ENCODE measurements at places on chromosomes 16 and 17.
A peak's percentile ranks its signal among the peaks of the same experiment; 100 is the strongest.

DNA sequence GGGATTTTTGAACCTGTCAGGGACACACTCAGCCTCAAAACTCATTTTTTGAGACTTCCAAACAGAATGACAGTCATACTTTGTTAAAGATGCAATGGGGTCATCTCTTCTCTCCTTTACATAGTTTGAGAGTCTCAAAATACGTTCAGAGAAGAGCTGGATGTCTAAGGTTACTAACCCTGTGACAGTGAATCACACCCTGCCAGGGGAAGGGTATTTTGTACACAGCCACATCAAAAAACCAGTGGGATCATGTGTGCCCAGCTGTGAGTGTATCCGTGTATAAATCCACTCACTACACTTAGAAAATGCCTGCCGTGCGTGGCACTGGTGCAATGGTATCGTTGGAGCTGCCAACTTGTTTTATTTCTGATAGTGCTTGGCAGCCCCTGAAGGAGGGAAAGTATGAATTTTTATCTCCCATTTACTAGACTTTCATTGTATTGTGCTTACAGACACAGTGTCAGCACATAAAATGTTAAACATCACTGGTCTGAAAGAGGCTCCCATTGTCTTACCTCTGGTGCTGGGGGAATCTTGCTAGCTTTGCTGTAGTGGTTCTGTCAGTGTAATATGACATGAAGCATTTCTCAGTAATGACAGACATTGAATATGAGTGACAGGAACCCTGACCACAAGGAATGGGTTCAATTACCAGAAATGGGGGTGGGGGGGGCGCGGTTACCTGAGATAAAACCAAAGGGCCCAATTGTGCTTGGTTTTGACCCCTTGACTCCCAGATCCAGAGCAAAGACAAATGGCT lies 256.3 kb downstream of the FTO start:
- DNase-seq: no peak

GRCh38 chr17:57544834-57545463 lies 200.2 kb downstream of the CCDC182 start:
- DNase-seq: no peak

GRCh38 chr16:79628988-79629387 lies 28.5 kb upstream of the MAF start:
- DNase-seq: no peak

GRCh38 chr16:59053911-59054310 lies 319.8 kb upstream of the GOT2 start:
- DNase-seq: no peak

DNA sequence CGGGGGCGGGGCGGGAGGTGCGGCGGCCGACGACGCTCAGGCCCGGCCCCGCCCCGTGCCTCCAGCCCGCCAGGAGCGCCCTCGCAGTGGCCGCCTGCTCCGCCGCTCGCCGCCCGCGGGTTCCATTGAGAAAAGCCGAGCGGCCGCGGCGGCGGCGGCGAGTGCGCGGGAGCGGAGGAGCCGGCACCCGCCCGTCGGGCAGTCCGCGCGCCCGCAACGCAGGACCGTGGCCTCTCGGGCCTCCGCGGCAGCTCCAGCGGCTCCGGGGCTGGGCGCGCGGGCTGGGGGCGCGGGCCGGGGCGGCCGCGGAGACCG lies at the start of gene ZFPM1:
TSS of gene ZFPM1 (plus strand) at position 64 of the 315 bp plus-strand sequence. CDS start 359 bp downstream, outside the sequence.
- DNase-seq: no peak

DNA sequence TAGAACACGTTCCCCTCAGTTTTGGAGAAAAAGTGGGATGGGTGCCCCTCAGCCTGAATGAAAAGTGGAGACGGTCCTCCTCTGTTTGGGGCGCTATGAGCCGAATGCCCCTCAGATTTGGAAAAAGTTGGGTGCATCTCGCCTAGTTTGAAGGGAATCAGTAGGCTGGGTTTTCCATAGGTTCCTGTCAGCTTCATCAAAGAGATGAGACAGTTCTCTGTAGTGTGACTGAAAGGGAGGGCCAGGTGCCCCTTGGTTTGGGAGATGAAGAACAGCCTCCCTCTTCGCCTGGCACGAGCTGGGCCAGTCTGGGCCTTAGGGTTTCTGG lies 742 bp upstream of the SLC9A5 start:
- DNase-seq: no peak

DNA sequence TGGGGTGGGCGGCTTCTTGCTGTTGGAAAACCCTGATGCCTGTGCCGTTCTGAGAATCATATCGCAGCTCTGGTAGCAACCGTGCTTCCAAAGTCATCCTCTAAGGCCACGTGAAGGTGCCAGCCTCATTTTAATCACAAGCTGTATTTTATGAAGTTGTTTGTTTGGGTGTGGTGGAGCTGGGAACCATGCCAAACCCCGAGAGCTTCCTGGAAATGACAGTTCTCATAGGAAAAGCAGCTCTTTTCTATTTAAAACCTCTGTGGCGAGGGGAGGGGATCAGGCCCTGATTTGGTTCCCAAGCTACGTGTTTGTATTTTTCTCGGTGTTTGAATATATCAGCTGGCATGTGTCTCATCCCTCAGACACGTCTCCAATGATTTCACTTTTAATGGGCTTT lies 21.7 kb downstream of the KNOP1 start:
- DNase-seq: peak; percentile 89

- no peak for DNase-seq
Observed at GRCh38 chr16:82201351-82201750, 31.3 kb upstream of the MPHOSPH6 start.

DNA sequence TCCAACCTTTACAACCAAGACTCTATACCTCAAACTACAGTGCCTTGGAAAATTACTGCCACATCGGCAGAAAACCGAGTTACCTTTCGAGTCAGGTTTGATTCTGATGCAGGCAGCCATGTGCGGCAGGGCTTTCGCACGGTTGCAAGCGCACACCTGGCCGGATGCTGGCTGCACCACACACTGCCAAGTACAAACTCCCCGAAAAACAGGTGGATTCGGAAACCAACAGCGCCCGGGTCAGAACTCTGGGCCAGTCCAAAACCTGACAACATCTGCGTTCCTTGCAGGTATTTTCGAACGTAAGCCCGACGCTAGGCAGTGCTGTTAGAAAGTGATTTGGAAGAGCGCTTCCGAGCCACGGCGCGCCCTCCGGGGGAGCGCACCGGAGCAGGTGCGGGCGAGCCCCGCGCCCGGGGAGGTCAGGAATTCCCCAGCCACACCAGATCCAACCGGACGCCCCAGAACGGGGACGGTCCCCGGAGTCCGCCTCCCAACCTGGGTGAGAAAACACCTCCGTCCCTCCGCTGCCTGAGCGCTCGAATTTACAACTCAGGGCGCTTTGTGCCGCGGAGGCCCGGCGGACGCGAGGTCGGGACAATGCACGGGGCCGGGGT lies 1.2 kb downstream of the USP7 start:
- peak; percentile 53 for DNase-seq

DNA sequence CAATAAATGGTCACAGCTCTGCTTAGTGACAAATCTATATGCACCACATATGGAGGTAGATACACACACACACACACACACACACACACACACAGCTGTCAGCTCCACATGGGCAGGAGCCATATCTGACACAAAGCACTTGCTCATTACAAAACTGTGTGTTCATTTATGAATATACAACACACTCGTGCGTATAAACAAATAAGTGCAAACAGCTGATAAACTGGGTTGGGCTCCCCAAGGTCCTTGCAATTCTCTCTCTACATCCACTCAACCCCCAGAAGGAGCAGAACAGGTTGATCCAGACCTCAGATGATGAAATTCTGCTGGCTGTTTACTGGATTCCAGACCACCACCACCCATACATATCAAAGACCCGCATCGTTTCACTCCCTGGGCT lies 140.7 kb downstream of the XYLT1 start:
- DNase-seq: no peak

DNA sequence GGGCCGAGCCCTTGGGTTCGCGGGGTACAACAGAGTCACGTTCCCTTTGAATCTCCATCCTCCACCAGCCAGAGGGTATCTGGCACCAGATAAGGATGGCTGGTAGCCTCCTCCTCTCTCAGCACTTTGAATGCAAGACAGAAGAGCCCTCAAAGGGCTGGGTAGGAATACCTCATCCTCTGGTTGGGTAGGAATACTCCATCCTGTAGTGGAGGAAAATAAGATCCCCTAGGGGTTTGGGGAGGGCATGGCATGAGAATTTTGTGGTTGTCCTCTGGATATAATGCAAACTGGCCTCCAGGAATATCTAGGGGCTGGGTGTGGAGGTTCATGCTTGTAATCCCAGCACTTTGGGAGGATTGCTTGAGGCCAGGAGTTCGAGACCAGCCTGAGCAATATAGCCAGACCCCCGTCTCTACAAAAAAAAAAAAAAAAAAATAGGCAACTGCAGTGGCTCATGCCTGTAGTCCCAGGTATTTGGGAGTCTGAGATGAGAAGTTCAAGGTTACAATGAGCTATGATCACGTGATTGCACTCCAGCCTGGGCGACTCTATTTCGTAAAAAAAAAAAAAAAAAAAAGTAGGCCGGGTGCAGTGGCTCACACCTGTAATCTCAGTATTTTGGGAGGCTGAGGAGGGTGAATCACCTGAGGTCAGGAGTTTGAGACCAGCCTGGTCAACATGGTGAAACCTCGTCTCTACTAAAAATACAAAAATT lies 2.7 kb downstream of the IGFBP4 start:
- peak; percentile 54 for DNase-seq

- no peak for DNase-seq
Observed at GRCh38 chr17:28196636-28197035, 122.4 kb upstream of the TMEM97 start.

GRCh38 chr17:7369825-7370224 lies 11.1 kb upstream of the TNK1 start:
- DNase-seq: no peak

GRCh38 chr16:81040131-81040530 lies 4.5 kb downstream of the ATMIN start:
- DNase-seq: no peak

- DNase-seq: no peak
Observed at GRCh38 chr16:27199736-27200135, 3.6 kb upstream of the KDM8 start.

- no peak for DNase-seq
Observed at GRCh38 chr16:85998171-85998867, 99.4 kb downstream of the IRF8 start.

- peak; percentile 68 for DNase-seq
Observed at GRCh38 chr16:11312718-11313492, 31.8 kb upstream of the PRM1 start.

DNA sequence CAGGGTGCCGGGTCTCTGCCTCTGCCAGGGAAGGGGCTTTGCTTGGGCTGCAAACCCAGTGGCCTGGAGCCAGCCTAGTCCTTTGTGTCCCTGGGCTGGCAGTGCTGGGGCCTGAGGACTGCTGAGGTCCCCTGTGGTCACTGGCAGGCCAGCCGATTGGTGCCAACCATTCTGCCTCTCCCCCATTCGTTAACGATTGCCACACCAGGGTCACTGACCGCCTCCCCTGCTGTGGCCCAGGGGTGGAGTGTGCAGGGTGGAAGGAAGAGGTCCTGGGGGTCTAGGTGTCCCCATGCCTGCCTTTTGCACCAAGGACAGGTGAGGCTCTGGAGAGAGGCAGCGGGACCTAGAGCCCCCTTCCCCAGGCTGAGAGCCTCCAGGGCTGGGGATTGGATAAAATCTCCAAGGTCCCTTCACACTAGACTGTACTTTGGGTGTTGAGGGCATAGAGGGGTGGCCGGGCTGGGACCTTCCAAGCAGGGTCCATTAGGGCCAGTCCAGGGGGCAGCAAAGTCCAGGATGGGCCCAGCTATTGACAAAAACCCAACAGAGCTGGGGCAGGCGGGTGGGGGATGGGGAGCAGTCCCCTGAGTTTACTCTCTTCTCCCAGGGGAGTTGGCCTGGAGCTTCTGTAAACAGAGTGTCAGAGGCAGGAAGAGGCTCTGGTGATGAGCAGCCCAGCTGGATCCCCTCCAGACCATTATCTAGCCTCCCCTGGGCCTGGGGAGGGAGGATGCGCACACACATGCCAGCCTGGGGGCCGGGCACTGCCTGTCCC lies 1.1 kb downstream of the VASN start:
- peak; percentile 69 for DNase-seq

DNA sequence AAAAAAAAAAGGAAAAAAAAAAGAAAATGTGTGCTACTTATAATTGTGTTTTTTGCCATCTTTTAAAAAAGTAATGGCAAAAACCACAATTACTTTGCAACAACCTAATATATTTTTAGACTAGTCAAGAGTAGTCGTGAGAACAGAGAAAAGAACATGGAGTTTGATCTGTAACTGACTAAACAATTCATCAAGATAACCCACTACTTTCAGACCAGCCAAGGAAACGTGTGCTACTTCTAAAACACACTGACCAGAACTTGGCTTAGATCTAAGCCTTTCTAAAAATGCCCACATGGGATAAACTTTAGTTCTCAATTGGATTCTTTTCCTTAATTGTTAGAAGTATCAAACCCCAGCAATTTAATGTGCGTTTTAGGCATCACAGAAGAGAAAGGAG lies 616 bp downstream of the PECAM1 start:
- DNase-seq: no peak

Data from foreskin fibroblast (primary cell).